ENCODE measurements at places on chromosomes 2 and 18.

DNA sequence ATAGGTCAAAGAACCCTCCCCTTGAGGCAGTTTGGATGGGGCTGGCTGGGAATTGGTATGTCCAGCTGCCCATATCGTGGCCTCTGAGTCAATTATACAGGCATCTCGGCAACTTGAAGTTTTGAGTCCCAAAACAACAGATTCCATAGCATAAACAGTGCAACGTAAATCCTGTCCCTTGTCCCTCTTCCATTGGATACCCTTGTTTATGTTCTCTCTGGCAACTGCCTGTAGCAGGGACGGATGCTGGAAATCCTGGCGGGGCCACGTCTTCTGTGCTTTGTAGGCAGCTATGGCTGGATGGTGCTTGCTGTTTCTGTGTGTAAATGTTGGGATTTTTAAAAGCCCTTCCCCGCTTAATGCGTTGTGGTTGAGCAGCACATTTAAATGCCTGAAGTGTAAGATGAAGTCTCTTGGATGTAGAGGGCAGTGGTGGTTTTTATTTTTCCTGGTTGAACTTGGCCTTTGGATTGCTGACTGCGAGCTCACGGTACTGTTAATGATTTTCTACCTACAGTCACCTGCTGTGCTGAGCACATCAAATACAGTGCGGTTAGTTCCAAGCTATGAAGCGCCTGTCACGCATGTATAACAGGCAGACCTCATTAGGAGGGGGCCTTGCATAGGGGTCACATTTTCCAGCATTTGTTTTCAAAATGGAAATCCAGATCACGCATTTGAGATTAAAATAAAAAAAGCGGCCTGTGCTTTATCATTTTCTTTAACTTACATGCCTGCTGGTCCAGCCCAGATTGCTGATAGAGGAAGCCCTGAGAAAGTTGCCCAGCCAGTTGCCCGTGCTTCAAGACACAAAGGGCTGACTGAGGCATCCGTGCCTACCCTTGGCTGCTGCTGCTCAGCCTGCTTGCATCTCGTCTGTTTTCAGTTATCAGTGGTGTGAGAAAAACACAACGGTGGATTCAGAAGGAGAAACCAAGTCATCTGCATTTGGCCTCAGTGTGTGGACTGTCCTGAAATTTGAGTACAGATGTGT lies 84.7 kb downstream of the NEDD4L start:
- no peak for DNase-seq

GRCh38 chr2:133495226-133495625 lies 73.0 kb downstream of the NCKAP5 start:
- no peak for DNase-seq

DNA sequence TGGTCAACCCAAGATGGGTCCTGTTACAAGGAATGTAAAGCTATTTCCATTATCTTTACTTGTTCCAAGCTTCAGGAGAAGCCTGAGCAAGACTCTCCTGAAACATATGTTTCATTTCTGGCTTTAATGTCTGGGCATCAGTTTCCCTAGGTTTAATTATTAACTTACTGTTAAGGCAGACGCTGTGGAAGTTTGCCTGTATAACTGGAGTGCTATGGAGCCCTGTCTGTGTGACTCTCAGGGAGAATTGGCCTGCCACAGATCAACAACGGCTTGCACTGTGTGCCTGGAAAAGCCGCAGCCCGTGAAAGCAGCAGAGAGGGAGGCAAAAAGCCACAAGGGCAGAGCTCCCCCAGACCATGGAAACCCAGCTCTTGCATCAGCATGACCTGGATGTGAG lies 22.1 kb upstream of the LONRF2 start:
- DNase-seq, result no peak

DNA sequence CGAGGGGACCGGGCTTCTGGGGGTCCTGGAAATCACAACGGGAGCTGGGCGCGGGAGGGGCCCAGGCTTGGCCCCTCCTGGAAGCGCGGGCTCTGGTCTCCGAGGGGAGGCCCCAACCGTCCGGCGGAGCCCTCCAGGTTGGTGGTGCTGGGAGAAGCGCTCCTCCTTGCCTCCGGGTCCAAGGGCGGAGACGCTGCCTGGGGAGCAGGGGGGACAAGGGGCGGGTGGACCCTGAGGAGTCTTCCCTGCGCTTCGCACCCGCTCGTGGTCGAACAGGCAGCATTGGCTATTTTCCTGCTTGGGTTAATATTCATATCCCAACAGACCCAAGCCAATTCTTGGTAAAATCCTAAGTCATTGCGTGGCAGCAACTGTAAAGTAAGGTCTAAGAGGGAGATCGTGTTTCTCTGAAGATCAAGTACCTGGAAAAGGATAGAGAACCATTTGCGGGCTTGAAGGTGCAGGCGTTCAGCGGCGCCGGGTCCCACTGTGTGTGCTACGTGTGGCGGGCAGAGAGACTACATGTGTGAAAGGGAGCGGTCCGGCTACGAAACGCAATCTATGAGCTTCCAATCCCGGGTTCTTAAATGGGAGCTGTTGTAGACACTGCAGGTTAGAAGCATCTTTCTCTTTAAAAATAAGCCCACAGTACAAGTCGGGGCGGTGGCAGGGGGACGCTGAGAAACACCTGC lies 805 bp downstream of the CIDEA start:
- no peak for DNase-seq

DNA sequence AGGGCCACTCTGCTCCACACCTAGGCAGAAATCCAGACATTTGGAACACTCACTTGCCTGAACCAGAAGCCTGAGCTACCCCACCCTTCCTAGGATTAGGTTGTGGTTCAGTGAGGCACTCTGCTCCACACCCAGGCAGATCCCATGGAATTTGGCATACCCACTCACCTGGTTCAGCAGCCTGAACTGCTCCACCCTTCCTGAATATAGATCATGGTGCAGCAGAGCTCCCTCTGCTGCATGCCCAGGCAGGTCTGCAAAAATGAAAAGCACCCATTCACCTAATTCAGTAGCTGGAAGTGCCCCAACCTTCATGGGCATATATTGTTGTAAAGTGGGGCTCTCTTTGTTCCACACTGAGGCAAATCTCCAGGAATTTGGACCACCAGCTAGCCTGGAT lies 185.1 kb upstream of the CNTNAP5 start:
- no peak for DNase-seq

DNA sequence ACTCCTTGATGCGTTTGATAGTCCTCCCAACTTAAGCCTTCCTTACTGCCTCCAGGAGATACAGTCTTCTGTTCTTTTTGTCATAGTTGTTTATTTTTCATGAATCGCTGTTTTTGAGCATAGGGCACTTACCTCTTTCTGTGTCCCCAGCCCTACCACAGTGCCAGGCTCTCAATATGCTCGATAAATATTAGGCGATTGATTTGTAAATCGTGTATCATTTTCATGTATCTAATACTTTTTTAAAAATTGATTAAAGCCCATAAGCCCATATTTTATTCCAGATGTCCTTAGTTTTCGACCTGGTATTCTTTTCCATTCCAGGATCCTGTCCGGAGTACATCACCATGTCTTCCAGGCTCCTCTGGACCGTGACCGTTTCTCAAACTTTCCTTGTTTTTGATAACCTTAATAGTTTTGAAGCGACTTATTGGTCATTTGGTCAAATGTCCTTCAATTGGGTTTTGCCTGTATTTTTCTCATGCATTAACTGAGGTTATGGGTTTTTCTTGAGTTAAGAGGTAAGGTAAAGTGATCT lies 444 bp upstream of the MMADHC start:
- no peak for DNase-seq

GRCh38 chr2:191230174-191230573 lies 15.0 kb upstream of the MYO1B start:
- no peak for DNase-seq

- DNase-seq, result peak; percentile 56
These were observed 158.2 kb downstream of the MGAT5 start for GRCh38 chr2:134411828-134412638.

GRCh38 chr2:102004581-102004980 lies 12.8 kb downstream of the IL1R2 start:
- DNase-seq, result no peak

DNA sequence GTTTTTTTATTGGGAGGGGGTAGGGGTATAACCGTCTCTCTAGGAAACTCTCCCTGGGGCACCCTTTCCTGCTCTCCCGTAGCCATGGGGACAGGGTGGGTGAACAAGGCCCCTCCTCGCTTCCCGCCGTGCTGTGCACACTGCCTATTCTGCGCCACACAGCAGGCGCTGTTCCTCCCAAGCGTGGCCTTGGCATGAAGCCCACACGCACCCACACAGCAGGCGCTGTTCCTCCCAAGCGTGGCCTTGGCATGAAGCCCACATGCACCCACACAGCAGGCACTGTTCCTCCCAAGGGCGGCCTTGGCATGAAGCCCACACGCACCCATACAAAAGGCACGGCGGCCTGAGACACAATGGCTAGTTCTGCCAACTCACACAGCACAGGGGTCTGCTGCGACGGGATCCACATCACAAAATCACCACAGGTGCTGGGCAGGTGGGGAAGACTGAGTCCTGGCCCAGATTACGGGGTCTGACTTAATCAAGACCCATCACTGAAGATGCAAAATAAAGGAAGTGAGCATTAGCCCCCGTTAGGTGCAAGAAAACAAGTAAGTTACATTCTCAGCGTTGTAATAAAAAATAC lies 46.6 kb upstream of the TPO start:
- DNase-seq, result no peak

- DNase-seq, result no peak
These were observed 167.1 kb downstream of the PDE1A start for GRCh38 chr2:182259629-182260150.

GRCh38 chr2:127176371-127177311 lies 43.5 kb downstream of the CYP27C1 start:
- no peak for DNase-seq

- no peak for DNase-seq
These were observed 101.0 kb downstream of the EVA1A start for GRCh38 chr2:75459565-75460310.

GRCh38 chr2:187842978-187843847 lies 289.0 kb upstream of the TFPI start:
- peak; percentile 16 for DNase-seq

DNA sequence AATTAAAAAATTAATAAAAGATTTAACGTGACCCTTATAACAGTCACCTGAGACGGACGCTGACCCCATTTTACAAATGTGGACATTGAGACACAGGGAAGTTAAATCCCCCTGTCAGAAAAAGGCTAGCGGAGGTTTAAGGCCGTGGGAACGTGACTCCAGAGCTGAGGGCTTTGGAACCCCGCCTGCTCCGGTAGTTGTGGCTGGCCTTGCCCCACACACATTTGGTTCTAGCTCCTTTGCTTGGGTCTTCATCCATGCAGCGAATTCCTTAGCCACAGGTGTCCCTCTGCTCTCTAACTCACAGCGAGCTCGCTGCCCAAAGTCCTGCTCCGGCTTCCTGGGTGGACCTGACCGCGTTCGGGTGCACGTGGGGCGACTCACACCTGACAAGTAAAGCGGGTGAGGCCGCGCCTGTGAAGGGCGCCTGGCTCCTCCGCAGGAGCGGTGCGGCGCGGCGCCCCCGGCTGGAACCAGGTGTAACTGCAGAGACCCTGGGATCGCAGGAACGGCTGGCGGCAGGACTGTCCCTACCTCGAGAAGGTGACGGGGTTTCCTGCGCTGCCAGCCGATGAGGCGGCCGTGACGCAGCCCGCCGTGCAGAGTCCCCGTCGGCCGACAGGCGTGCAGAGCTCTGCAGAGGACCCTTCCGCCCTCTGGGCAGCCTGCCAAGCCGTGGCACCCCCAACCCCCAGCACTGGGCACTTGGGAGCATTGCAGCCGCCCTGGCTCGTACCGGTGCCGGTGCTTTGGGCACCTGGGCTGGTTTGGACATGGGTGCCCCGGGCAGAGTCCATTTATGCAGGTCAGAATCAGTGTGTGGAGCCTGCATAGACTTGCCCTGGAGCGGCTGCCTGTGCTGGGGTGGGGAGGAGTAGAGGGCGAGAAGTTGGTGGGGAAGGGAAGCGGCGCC lies 2.4 kb upstream of the PROC start:
- peak; percentile 85 for DNase-seq

GRCh38 chr2:101473911-101474701 lies 806 bp downstream of the RFX8 start:
- DNase-seq, result peak; percentile 60

DNA sequence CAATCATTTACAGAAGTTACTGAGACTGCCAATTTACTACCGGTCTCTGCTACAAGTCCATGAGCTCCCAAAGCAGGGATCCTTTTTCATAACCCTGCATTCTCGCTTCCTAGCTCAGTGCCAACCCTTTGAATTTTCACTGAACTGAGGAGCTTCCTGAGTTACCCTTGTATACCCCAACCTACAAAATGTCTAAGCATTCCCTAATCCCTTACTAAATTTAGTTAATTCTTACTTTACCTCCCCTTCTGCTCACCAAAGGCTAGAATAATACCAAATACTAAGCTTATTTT lies 9.6 kb downstream of the MAT2A start:
- DNase-seq, result no peak

DNA sequence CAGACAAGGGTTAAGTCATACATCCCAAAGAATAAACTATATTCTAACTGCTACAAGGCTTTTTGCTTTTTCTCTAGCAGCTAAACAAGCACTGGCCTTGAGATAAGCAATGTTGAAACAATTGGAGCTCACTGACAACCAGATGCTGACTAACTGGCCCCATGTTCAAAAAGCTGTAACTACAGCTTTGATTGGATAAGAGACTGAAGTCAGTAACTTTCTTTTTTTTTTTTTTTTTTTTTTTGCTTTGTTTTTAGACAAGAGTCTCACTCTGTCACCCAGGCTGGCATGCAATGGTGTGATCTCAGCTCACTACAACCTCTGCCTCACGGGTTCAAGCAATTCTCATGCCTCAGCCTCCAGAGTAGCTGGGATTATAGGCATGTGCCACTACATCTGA lies 45.4 kb upstream of the TMEM163 start:
- no peak for DNase-seq

DNA sequence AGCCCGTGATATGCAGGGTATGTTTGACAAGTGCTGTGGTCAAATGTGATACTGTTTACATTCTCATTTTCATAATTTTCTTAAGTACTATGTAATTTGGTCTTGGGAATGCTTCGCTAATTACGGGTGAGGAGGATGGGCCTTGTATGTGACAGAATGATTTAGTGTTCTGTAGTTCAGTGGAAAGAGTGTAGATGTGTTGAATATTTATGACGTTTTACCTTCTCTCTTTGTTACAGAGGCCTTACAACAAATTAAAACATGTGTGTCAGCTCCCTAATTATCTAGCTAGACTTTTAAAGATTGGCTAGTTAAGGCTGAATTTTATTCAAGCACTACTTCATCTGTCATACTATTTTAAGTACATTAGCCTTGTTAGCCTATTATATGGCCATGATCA lies 10.6 kb upstream of the CHRNA1 start:
- no peak for DNase-seq

- DNase-seq, result no peak
These were observed 621.1 kb upstream of the FANCL start for GRCh38 chr2:58862244-58862643.

GRCh38 chr2:170297496-170297895 lies 119.5 kb downstream of the MYO3B start:
- no peak for DNase-seq

GRCh38 chr2:160349306-160349705 lies 144.3 kb downstream of the RBMS1 start:
- DNase-seq, result no peak

GRCh38 chr2:26623541-26624495 lies 17.3 kb downstream of the CIB4 start:
- no peak for DNase-seq

- no peak for DNase-seq
These were observed 99.3 kb downstream of the BIN1 start for GRCh38 chr2:127007652-127008051.

Measured in activated naive CD4-positive, alpha-beta T cell treated with anti-CD3 and anti-CD28 coated beads, Interleukin-2, amount 50 U/mL, for 72 hours (primary cell).